ENCODE measurements at places on chromosomes 4 and X.
A peak's percentile ranks its signal among the peaks of the same experiment; 100 is the strongest.

DNA sequence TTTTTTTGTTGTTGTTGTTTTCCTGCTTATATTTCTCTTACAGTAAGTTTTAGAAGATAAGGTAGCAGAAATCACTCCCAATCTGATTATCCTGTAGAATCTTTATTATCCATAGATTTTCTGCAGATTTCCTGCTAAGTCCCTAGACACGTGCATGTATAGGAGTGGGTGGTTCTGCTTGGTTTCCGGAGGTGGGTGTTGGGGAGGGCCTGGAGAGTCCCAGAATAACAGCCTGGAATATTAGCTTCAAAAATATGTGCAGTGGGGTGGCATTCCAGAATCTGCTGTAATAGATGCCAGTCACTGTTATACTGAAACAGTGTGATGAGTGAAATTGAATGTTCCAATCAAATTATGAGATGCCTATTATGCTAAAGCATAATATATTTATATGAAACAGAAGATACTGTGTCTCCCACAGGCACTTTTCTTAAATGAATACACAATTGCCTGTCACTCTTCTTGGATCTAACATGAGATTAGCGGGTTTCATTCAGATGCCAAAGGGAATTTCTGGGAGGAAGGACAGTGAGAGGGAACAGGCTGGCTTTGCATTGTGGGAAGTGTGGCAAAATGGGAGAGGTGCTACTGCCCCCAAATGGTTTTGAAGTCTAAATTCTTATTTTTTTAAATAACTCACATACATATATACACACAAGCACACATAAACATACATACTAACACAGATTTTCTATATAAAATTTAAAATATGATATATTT lies 37.6 kb downstream of the C4orf50 start:
- no peak for DNase-seq

DNA sequence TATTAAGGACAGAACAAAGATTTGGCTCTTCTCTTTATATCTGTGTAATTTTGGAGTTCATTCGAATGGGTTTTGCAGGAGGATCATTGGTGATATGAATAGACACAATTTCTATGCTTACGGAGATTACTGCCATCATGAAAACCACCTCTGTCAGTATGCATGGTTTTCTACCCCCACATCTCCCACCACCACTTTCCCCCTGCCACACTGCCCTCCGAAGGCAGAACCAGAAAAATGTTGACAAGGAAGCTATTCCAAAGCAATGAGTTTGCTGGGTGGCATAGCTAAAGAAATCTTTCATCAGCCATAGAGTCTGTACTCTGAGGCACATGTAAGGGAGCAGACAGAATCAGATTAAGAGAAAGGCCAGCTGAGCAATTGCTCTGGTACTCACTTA lies 567.3 kb upstream of the ACTRT1 start:
- DNase-seq, result no peak

DNA sequence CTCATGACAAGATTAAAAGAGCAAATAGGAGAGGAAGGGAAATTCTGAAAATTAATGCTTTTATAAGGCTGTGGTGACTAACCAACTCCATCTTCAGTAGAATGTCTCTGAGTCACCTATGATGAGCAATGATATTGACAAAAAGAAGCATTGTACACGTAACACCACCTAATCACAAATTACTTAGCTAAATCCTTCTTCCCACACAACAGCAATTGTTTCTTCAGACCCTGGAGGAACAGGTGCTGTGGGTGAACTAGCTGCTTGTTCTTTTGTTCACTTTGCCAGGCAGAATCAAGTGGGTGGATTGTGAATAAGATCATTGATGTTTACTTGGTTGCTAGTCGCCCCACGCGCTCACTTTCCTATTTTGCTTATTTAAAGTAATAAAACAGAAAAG lies 315.5 kb downstream of the CAMK2D start:
- no peak for DNase-seq

DNA sequence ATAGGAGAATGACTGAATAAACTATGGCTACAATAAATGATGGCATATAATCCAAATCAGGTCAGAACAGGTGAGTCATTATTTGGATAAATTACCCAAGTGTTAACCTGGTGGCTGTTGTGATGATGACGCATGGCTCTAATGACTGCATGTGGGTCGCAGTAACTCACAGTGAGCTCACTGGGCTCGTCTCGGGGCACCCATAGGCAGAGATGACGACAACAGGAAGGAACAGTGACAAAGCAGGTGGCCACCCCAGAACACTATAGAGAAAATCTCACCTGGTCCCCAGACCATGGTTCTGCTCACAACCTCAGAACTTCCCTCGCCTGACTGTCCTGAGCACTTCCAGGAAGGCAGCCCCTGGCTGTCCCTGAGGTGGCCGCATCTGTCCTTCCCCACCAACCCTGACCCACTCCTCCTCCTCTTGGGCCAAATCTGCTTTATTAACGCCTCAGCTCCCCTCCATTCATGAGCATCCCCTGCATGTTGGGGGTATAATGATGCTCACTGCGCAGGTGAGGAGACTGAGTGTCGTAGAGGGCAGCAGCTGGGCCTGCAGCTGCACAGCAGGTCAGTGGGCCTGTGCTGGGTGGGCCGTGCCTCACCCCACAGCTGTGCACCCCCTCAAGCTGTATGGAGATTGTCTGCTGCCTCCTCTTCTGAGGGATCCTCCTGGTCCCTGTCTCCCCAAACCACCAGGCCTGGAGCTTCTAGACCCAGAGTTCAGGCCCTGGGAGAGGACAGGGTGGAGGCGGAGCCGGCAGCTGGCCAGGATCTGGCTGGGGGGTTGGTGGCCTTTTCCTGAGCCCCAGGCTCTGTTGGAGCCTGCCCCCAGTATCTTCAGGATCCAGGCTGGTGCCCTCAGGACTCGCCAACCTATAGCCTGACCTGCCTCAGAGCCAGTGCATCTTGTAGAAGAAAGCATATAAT lies 30.9 kb upstream of the FAM156A start:
- no peak for DNase-seq

DNA sequence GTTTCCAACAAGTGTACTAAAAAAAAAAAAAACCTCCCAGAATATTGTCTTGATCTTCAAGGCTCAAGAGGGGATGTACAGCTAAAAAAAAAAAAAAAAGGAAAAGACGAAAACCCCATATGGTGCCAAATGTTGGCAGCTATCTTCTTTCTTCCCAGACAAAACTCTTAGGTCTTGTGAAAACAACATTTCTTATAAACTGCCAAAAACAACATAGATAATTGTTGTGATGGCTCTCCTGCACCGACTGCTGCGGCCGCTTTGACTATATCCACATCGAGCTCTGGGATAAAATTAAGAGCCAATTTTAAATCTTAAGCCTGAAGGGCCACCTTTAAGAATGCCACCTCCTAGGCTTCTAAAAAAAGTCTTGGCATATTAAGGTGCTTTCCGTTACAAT lies 23.5 kb downstream of the PDGFC start:
- DNase-seq, result no peak

DNA sequence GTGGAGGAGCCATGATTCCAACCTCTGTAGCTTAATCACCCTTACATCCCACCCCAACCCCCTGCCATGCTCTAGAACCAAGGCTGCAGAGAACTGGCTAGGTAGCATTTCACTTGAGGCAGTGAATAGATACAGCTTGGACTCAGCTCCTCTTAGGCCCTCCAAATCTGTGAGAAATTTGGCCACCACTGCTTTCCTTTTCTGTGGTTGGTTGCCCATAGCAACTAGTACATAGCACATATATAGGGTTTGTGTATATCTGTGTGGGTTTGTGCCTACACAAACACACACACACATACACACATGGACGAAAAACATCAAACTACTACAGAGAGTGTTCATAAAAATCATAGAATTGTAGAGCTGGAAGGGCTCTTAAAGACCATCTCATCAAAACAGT lies 52.0 kb upstream of the CCDC160 start:
- no peak for DNase-seq

- DNase-seq, result no peak
These were observed 160.8 kb downstream of the NAA11 start for GRCh38 chr4:79164907-79165610.

DNA sequence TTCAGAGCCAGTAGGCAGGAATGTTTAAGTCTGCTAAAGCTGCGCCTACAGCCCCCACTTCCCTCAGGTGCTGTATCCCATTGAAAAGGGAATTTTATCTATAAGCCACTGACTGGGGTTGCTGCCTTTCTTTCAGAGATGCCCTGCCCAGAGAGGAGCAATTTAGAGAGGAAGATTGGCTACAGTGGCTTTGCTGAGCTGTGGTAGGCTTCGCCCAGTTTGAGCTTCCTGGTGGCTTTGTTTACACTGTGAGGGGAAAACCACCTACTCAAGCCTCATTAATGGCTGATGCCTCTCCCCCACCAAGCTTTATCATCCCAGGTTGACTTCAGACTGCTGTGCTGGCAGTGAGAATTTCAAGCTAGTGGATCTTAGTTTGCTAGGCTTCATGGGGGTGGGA lies 67.7 kb upstream of the PRDM5 start:
- no peak for DNase-seq

- no peak for DNase-seq
These were observed 68.0 kb downstream of the LHFPL1 start for GRCh38 chrX:112611776-112612175.

- DNase-seq, result peak; percentile 3
These were observed 159.4 kb downstream of the TRAM1L1 start for GRCh38 chr4:116925900-116926457.

DNA sequence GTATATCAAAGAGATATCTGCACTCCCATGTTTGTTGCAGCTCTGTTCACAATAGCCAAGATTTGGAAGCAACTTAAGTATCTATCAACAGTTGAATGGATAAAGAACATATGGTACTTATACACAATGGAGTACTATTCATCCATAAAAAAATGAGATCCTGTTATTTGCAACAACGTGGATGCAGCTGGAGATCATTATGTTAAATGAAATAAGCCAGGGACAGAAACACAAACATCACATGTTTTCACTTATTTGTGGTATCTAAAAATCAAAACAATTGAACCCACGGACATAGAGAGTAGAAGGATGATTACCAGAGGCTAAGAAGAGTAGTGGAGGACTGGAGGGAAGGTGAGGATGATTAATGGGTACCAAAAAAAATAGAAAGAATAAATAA lies 14.2 kb downstream of the IQCM start:
- DNase-seq, result peak; percentile 29

- DNase-seq, result no peak
These were observed 144.0 kb upstream of the ATOH1 start for GRCh38 chr4:93684571-93684970.

DNA sequence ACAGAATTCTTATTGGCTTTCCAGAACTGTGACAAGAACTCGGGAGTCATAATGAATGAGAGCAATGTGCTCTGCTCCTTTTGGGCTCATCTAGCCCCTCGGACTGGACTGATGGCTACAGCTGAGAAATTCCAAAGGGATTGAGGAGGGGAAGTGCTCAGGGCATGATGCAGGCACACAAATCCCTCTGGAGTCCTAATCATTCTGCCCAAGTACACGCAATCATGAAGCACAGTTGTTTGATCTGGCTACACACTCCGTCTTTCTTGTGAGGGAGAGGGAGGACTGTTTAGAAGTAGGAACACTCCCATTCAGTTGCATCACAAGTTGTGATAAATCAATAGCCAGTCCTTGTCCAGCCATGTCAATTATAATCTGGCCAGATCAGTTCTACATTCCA lies 237.5 kb downstream of the COL25A1 start:
- DNase-seq, result no peak

DNA sequence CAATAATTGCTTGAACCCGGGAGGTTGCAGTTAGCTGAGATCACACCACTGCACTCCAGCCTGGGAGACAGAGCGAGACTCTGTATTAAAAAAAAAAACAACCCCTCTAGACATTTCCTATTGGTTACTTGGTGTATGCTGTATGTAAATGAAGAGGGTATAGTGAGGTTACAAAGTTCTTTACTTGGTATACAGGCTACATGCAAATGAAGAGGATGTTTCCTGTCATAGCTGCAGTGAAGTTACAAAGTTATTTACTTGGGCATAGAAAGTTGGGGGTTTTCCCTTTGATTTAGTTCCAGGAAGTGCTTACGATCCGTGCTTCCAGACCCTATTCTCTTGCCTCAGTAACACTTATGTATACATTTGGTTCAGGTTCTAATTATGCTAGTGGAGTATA lies 38.4 kb upstream of the CLNK start:
- no peak for DNase-seq

GRCh38 chr4:82382751-82383150 lies 9.0 kb upstream of the HNRNPD start:
- no peak for DNase-seq

GRCh38 chrX:132776486-132777210 lies 181.8 kb downstream of the HS6ST2 start:
- DNase-seq, result no peak

GRCh38 chrX:19907794-19908193 lies 20.4 kb upstream of the SH3KBP1 start:
- no peak for DNase-seq

DNA sequence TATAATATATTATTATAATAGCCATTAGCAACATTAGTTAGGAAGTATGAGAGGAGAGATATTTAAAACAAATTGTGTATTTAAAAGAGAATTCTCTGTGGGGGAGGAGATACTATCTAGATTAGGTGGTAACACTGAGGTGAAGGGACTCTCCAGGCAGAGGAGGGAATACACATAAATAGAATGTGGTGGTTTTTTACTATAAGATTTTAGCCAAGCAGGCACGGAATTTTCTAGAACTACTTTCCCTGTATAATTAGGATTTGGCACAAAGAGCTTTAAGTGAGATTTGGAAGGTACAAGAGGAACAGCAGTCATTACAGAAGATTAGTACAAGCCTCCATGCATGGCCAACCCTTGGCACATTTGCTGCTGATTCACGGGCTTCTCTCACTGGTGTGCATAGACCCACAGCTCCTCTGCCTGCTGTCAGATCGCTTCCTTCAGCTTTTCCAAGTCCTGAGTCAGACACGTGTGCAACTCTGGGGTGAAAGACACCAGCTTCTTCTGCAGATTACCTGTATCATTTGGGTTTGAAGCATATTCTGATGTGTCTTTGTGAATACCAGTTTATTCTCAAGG lies 685.5 kb downstream of the KCTD8 start:
- DNase-seq, result no peak

DNA sequence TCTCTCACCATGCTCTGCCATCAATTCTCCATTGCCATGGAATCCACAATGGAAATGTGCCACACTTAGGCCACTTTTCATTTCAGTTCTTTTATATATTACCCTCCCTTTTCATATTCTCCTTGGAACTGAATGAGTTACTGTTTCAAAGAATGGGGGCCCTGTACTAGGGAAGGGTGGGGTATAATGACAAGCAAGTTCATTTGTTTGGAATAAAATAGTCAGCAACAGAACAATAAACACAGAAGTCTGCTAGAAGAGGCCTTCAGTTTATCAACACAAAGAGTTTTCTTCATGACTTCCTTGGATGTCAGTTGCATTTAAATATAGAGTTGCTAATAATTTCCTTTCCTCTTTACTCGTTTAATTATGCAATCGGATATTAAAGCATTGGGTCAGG lies 478.3 kb upstream of the FTHL17 start:
- DNase-seq, result no peak

GRCh38 chrX:9482408-9482807 lies 17.6 kb downstream of the TBL1X start:
- no peak for DNase-seq
